Fibroblast of skin of scalp (primary cell): ENCODE measurements at places on chromosomes 7 and 10.
A peak's percentile ranks its signal among the peaks of the same experiment; 100 is the strongest.

DNA sequence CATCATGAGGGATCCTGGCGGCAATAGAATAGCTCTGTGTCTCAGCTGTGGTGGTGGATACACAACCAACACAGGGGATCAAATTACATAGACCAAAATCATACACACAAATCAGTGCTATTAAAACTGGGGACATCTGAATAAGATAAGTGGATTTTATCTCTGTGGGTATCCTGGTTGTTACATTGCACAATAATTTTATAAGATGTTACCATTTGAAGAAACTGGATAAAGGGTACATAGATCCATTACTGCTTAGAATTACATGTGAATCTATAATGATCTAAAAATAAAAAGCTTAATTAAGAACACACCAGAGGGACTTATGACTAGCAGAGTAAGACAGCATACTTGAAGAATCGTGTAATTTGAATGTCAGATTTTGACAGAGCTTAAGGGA is 8.2 kb upstream of the FAM3C start:
- no peak for DNase-seq

DNA sequence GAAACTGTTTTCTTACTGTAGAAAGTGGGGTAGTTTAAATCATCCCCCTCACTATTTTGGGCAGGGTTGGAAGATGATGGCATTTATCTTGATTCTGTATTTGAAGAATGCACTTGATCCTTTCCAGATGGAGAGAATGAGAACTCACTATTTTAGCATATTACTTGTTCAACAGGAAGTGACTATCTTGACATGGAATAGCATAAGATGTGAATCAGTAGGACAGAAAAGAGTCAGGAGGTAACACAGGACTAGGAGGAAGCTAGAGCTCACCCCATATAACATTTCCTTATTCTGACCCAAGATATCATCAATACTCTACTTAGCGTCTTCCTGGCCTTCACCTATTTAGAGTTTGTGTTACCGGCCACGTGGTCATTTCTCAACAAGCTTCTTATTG is 400.2 kb downstream of the PHTF2 start:
- peak; percentile 57 for DNase-seq

- DNase-seq = peak; percentile 100
Measured at GRCh38 chr7:42972699-42973500, 40.7 kb downstream of the MRPL32 start.

DNA sequence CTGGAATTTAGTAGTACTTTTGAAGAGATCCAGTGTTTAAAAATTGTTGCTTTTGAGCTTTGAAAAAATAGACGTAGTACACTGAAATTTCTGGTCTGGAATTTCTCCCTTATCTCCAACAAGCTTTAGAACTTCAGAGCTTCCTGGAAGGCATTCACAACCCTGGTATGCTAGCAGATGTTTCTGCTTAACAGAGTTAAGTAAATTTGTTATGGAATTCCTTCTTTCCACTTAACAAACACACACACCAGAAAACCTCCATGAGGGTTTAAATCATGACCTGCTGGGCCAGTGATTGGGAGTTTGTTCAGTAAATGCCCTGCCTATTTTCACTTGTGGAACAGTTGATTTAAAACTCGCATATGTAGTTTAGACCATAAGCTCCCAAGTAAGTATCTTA is 13.7 kb downstream of the ASB15 start:
- peak; percentile 45 for DNase-seq

DNA sequence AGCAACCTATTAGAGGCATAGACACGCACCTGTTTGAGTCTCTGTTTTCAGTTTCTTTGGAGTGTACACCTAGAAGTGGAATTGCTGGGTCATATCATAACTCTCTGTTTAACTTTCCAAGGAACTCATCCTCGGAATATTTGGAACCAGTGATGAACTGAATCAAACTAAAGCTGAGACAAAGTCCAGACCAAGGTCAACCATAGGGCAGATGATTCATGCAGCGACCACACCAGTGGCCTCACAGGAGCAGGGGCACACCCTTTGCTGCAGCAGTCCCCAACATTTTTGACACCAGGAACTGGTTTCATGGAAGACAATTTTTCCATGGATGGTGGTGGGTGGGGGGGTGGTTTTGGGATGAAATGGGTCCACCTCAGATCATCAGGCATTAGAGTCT is 4.9 kb upstream of the OPTN start:
- no peak for DNase-seq

DNA sequence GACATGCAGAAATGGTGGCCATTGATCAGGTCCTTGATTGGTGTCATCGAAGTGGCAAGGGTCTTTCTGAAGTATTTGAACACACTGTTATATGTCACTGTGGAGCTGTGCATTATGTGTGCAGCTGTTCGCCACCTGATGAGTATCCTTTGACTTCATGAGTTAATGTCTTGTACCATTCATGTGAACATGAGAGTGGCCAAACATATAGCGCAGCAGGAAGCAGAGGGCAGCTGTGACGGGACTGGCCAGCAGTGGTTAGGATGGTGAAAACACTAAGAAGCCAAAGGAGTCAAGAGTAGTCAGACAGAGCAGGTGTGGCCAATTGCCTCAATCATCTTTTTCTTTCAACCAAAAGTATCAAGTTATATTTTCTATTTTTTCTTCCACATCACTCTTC is 167.4 kb downstream of the IMMP2L start:
- no peak for DNase-seq

- DNase-seq = no peak
Measured at GRCh38 chr10:35752469-35753461, 110.7 kb upstream of the FZD8 start.

DNA sequence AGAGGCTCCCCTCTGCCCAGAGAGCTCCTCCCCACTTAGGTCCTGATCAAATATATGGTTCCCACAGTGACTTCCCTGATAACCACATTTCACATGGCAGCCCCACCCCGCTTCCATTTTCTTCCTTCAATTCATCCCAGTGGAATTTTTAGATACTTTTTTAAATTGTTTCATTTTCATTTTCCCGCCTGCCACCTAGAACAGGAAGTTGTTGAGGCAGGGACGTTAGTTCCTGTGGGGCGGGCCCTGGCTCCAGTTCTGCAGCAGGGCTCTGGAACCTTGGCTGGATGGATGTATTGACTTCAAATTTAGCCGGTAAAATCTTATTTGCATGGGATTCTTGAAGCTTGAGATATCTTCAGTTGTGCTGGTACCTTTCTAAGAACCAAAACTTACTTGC is 226.6 kb downstream of the PAXIP1 start:
- no peak for DNase-seq

DNA sequence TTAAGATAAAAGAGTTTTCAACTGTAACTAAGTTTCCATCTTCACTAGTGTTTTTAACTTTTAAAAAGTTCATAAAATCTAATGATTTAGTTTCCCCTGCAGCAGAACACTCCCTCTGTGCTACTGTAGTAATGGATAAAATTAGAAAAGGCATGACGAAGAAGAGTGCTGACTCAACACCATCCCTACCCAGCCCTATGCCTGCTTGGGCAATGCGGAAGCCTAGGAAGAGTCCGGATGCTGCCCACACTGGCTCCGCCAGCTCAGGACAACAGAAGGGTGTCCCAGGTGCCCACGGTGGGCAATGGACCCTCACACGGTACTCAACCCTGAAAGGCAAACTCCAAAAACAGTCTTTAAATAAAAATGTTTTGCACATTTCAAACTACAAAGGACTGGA is 118.2 kb downstream of the LARP4B start:
- no peak for DNase-seq

DNA sequence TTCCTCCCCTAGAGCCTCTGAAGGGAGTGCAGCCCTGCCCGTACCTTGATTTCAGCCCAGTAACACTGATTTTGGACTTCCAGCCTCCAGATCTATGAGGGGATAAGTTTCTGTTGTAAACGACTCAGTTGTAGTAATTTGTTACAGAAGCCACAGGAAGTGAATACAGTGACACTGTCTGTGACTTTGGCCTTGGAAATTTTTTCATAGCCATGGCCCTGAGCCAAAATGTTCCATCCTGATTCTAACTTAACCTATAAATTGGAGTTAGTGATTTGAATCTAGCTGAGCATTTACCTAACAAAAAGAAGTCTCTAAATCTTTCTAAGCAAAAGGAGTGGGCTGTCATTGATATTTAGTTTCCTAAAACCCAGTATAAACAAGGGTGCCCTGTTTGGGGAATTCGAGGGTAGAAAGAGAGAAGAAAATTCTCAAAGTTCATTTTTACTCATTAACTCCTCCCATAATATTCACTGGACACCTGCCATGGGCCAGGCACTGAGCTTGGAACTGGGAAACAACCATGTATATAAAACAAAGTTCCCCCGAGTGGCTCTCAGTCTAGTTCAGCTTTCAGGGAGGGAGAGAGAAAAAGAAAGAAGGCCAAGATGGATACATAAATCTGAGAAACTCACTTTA is 162.3 kb downstream of the SKIDA1 start:
- DNase-seq = no peak

- peak; percentile 6 for DNase-seq
Measured at GRCh38 chr10:47243791-47244190, 56.2 kb upstream of the GDF10 start.

DNA sequence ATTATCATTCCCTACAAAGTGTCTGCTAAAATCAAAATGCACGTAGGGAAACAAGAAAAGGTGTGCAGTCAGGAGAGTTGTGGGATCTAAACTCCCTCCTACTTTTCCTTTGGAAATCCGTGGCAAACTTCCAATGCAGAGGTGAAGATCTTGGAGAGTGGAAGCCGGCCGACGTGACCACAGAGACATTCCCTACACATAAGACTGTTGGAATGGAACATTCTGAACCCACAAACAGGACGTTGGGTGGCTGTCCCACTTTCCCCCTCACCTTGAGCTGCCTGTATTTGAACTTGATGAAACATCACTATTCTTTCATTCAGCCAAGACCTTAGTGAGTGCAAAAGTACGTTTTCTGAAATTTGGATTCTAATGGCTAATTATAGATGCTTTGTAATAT is 65.9 kb downstream of the PRKCQ start:
- no peak for DNase-seq

DNA sequence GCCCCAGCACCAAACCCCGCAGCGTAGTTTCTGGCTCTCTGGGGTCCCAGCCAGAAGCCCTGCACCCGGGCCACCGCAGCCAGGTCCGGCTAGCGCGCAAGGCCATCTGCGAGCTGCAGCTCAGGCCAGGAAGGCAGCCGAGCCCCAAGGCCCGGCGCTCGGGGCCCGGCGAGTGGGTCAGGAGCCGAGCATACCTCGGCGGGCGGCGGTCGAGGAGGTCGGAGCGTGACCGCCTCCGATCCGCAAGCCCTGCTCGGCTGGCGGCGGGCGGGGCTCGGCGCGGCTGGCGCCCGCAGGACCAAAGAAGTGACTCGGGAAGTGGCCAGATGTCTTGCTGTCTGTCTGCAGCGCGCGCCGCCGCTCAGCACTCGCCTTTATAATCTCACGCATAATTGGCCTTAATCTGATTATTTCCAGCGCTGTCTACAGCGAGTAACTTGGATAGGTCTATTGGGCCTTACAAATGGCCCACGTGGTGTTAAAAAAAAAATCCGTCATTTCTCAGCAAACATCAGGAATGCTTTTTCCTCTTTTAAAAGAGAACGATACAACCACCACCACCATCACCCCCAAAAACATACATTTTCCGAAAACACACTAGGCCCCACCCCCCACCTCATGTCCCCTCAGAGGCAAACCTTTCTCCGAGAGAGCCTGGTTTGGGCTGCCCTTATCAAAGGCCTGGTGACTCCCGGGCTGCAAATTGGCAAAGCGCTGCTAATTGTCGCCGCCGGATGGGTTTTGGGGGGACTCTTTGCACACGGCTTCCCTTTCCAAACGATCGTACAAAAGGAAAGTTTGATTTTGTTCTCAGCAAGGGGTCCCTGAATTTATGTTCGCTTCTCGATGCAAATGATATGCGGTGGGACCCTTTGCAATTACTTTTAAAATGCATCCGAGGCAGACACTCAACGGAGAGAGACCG is at the start of gene DRGX:
Gene DRGX, minus strand, starts transcription at position 349 of the 925 bp plus-strand sequence. CDS start 649 bp downstream, outside the sequence.
- no peak for DNase-seq

DNA sequence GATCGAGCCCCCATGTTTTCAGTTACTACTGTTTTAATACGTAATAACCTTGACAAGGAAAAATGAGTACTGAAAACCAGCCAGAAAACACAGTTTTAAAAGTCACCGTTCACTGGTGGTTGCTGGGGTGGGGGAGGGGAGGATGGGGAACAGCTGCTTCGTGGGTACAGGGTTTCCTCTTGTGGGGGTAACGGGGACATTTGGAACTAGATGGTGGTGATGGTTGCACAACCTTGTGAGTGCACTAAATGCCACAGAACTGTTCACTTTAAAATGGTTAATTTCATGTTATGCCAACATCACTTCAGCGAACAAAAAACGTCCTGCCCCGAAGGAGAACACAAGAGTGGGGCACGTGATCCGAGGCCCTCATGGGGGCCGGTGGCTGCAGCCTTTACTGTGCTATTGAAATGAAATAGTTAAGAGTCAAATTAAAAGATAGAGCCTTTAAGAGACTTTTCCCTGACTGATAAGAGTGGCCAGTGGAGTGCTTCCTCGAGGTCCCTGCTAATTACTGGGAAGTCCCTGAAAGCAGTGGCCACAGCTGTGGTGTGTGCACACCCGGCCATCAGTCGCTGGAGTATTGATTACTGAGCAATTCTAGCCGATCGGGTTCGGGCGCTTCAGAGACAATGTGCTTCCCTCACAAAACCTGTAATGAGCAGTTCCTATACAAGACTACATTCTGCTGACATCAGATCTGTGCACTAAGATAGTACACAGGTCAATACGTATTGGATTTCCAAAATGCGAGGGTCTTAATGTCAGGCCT is 80.3 kb downstream of the EBF3 start:
- DNase-seq = no peak

- no peak for DNase-seq
Measured at GRCh38 chr7:144483189-144483588, 79.7 kb upstream of the NOBOX start.

DNA sequence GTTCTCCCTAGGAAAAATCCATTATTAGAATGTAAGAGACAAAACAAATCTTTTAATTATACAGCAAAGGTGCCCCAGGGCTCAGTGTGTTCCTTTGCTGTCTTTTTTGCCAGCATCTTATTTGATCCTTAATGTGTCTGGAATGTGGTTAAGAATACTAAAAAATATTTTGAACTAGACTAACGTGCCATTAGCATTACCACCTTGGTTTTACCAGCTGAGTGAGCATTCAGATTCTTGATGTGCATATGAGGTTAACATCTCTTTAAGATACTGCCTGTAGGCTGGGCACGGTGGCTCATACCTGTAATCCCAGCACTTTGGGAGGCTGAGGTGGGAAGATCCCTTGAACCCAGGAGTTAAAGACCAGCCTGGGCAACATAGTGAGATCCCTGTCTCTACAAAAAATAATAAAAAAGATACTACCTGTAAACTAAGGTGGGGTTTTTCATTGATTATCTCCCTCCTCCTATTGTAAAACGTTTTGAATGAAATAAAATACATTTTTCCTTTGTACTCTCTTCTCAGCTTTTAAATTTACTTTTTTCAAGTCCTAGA is 96.6 kb downstream of the CCNY start:
- DNase-seq = no peak

GRCh38 chr7:157003756-157004520 is 6.5 kb downstream of the MNX1 start:
- DNase-seq = no peak

- no peak for DNase-seq
Measured at GRCh38 chr7:17586711-17587110, 288.3 kb downstream of the AHR start.

- DNase-seq = peak; percentile 72
Measured at GRCh38 chr10:133357285-133358161, at the start of gene FUOM. Gene FUOM (minus strand): TSS chr10:133358019. CDS start chr10:133358007, 12 bp downstream.
